Left lung (tissue), 14 donors: ENCODE measurements at places on chromosomes 13 and 19.

DNA sequence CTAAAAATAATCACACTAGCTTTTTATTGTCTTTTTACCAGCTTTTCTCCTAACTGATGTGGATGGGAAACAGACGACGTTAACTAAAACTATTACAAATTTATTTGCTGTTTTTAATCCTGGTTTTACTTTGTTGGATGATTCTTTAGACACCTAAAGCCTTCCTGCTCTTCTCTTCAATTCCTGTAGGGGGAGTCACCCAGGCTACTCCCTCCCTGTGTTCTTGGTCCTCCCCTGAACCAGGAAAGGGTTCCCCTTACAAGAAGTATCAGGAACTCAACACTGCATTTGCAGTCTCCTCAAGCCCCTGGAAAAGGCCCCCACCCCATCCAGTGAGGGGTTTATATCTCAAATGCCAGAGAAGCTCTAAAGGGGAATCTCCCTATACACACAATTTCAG, 206.1 kb downstream of the SUCLA2 start:
- DNase-seq = no peak

GRCh38 chr13:112700291-112701060, 10.6 kb downstream of the ATP11A start:
- no peak for DNase-seq

DNA sequence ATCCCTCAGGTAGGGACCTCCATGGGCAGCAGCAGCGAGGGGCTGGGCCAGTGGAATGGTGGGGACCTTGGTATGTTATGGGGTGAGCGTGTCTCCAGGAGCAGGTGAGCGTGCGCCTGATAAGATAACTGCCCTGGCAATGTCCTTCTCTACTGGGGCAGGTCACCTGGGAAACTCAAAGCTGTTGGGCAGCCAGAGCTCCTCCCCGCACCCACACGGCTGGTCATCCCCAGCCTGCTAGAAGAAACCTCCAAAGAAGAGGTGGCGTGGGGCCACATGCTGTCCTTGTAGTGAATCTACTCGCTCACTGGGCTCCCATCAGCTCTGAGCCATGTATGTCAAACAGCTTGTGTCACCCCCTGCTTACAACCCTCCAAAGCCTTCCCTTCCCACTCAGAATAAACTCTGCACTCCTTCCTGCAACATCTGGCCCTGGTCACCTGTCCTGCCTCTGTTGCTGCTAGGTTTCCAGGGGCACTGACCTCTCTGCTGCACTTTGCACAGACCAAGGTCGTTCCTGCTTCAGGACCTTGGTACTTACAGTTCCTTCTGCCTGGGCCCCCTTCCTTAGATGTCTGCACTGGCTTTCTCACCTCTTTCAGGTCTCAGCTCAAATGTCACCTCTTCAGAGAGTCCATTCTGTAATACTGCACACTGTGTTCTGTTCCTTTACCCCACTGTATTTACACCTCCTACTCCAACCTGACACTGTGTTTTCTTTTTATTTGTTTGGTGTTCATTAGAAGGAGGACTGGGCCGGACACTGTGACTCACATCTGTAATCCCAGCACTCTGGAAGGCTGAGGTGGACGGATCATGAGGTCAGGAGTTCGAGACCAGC, 1.8 kb upstream of the ATP4A start:
- DNase-seq = no peak

GRCh38 chr19:8580710-8581281, 3.6 kb upstream of the MYO1F start:
- peak; percentile 87 for DNase-seq

DNA sequence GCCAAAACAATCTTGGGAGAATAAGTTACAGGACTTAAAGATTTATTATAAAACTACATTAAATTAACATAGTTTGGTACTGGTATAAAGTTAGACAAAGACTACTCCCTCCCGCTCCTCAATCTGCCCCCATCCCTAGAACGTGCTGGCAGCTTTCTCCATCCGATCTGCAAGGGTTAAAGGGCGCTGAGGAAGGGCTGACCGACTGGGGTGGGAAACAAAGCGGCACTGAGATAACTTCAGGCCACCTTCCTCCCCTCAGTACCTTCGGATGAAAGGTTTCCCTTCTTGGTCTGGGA, 790 bp upstream of the SUGT1 start:
- no peak for DNase-seq

- DNase-seq = no peak
Observed at GRCh38 chr13:51829568-51829899, 15.4 kb downstream of the TMEM272 start.

GRCh38 chr13:106533943-106534638, 1.4 kb downstream of the EFNB2 start:
- peak; percentile 50 for DNase-seq

DNA sequence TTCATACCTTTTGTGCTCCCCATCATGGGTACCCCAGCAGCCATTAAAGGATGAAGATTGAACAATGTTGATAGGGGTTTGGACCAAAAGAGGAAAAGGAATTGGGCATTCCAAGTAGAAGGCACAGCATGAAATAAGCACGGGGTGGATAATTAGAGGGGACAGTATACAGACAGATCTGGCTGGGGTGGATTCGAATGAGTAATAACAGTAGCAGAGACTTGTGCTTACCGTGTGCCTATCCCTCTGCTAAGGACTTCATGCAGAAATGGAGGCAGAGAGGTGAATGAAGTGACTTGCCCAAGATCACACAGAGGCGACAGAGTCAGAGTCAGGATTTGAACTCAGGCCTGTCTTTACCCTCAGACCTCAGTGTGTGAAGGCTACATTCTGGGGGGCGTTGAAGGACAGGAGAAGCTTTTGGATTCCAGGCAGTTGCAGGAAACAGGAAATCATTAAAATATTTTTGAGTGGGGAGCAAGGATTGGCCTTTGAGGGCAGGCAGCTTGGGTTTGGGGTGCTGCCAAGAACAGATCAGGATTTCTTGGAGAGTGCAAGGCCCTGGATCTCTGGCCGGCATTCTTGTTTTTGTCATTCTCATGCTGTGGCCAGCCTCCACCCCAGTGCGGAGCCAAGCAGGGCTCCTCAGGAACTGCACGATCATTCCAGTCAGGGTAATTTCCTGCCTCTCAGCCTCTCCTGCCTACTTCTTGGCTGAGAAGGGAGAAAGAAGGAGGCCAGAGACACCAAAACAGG, 18.7 kb downstream of the PAF1 start:
- no peak for DNase-seq

DNA sequence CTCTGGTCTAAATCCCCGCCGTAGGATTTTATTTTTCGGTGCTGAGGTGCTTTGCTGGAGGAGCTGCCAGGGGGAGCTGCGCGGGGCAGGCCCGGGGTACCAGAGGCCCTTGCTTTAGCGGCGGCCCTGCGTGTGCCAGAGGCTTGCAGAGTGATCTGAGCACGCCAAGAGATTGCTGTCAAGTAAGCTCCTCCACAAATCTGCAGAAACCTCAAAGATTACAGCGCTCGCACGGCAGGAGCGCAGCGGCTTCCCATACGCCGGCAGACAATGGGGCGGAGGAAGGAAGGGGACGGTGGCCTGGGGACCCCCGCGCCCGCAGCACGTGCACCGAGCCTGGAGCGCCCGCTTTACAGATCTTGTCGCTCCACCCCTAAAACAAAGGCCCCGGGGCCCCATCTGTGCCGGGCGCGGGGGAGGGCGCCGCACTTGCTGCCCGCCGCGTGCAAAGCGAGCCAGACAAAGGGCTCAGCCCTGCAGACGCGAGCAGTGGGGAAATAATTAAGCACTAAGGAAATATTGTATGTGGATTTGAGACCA, 9.1 kb upstream of the C19orf12 start:
- DNase-seq = no peak

DNA sequence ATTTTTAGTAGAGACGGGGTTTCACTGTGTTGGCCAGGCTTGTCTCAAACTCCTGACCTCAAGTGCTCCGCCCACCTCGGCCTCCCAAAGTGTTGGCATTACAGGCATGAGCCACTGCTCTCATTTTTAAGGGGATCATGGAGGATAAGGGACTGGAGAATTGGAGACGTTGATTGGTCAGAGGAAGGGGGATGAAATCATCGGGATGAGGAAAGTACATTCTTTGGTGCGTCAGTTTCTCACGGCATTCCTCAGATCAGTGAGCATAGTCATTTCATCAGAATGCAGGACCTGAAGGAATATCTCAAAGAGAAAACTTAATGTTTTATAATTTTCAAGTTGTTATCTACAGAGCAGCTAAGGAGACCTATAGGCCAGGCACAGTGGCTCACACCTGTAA, 14.0 kb downstream of the ZNF114 start:
- no peak for DNase-seq

GRCh38 chr19:23415561-23416191, 20.4 kb upstream of the ZNF91 start:
- DNase-seq = peak; percentile 46

DNA sequence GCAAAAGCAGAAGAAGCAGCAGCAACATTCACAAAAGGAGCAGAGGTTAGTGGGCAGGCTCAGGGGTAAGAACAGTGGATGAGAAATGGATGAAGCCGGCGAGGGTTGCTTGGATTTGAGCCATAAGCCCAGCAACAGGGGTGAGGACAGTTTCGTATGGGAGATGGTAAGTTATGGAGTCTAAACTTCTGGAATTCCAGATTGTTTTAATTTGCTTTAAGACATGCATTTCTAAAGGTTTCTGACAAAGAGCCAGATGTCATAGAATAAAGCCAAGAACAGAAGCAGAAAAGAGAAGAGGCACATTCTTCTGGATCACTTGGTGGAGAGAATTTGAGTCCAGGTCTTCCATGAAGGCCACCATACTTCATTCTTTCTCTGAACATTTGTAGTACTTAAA, 76.6 kb downstream of the TNFSF11 start:
- DNase-seq = peak; percentile 34

DNA sequence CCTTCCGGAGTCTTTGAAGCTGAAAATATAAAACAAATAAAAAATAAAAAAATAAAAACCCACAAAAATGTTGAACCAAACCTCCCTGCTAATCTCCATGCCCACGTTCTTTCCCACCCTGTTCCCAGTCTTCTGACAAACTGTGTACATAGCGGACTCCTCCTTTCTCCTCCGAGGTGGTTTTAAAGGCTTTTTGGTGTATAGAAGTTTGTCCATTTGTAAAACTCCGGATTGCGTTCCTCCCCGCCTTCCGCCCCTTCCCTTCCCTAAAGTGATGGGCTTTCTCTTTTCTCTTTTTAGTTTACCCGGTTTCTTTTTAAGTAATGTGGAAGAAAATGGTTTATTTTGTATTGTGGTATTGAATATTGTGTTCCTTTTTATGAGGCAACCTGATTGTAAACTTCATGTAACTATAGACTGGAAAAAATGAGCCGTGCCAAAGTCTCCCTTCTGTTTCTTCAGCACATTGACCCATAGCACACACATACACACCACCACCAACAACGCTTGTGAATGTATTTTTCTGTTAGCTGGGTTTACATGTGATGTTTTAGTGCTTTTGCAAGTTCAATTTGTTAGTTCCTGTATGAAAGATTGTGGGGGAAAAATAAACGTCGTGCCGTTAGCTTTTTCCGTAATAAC, 4.4 kb downstream of the ZIC2 start:
- DNase-seq = no peak

DNA sequence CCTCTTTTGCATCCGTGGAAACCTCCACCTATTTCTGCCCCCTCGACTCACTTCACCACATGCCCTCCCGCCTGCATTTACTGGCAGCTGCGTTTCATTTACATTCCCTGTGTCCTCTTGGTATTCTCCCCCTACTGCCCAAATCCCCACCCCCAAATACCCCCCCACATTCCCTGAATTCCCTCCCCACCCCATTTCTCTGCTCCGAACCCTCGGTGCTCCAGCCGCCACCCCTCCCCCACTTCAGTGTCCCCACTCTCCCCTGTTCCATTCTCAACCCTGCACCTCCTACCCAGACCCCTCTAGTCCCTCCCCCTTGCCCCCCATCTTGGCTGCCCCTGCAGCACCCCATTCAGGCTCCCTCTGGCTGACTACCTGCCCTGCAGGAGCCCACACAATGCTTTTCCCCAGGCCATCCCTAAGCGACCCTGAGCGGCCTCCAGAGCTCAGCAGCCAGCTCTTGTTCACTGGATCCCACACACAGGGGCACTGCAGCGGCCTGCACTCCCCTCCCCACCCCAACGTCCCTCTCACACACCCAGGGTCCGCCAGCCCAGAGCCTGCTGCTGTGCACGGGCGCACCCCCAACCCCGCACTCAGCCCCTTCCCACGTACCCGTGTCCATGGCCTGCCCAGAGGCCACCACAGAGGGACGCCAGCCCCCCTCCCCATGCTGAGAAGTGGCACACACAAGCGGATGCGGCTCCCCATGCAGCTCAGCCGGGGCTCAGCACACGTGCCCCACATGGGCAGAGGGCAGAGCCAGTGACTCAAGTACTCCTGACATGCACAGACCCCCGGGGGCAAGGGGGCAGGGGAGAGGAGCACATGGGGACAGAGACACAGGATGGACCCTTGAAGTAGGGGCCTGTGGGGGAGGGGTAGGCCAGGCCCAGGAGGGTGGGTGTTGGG, 26.3 kb downstream of the SHANK1 start:
- no peak for DNase-seq
